ENCODE measurements at places on chromosomes 7 and 10.

- peaks cover 2% of the 10 kb centered on the region for H3K4me1 ChIP-seq
- DNase-seq: peak; percentile 81
- H3K36me3 ChIP-seq: peaks cover 33% of the 10 kb centered on the region
- no peak overlapping the region for H3K4me3 ChIP-seq
These were observed 39.9 kb downstream of the PLEKHA8 start for GRCh38 chr7:30068117-30068516.

DNA sequence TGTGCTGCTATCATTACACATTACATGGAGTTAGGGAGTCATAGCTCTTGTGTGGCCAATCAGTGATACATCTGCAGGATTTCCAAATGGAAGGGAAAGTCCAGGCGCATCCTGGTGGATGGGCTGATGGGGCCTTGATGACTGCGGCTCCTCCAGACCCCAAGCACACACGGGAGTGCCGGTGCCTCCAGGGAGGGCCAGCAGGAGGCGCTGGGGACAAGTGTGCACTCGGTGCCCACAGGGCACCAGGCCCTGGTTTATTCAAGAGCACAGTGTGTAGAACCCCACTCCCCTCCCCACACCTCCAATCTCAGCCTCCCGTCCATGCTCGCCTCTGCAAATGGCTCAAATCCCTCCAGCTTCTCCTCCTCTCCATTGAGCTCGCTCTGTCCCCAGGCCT, 243.9 kb downstream of the USP6NL start:
- peaks cover 3% of the 10 kb centered on the region for H3K4me1 ChIP-seq
- no peak for DNase-seq
- no peak overlapping the region for H3K27ac ChIP-seq
- no peak overlapping the region for H3K4me3 ChIP-seq

GRCh38 chr7:2813350-2814185, 30.5 kb downstream of the GNA12 start:
- peaks cover 50% of the 10 kb centered on the region for H3K4me1 ChIP-seq
- H3K27ac ChIP-seq: peak overlapping the region; percentile 24
- H3K4me3 ChIP-seq: peak overlapping the region; percentile 64
- no peak for DNase-seq
- H3K27me3 ChIP-seq: no peaks in the 10 kb centered on the region

DNA sequence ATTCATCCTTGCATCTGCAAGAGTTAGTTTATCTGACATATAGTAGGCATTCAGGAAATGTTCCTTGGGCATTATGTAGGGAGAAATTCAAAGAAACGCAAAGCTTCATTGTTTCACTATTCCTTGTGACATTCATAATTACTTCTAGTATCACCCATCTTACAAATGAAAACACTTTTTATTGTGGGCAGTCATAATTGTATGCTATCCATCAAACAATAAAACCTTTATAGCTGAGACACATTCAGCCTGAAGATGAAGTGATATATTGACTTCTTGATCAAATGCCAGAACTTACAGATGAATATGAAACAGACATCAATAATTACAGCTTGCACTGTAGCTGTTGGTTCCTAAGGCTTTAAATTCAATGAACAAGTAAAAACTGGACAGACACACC, 36.4 kb downstream of the FAM204A start:
- no peak overlapping the region for H3K4me3 ChIP-seq
- H3K4me1 ChIP-seq: no peaks in the 10 kb centered on the region
- peaks cover 8% of the 10 kb centered on the region for H3K36me3 ChIP-seq
- no peak for DNase-seq

DNA sequence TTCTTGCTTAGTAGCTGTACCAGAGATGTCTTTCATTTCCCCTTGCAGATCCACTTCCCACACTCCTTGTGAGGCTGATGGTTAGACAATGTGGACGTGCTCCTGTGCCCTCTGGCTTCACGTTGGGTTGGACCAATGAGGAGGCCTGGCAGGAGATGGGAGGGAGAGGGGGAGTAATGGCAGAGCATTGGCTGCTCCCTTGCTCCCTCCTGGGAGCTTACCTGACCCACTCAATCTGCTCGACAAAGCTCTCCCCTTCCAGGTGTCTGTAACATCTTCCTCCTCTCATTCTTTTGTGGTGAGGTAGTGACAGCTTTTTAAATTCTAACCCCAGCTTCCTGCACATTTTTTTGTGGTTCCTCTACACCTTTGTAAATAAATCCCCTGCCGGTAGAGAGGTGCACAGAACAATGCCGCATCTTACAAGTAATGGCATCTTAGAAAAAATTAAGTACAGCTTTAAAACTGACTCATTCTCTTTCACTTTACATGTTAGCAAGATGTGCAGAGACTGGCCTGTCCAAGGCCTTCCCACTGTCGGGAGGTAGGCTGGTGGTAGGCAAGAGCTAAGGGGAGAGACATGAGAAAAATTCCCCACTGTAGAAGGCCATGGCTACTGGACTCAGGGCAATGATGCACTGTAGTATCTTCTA, 134.3 kb downstream of the HTR7 start:
- no peak overlapping the region for H3K4me3 ChIP-seq
- no peaks in the 10 kb centered on the region for H3K27me3 ChIP-seq
- no peaks in the 10 kb centered on the region for H3K36me3 ChIP-seq
- DNase-seq: no peak
- H3K4me1 ChIP-seq: no peaks in the 10 kb centered on the region

- H3K27me3 ChIP-seq: no peaks in the 10 kb centered on the region
- no peak overlapping the region for H3K4me3 ChIP-seq
- H3K4me1 ChIP-seq: no peaks in the 10 kb centered on the region
- H3K36me3 ChIP-seq: no peaks in the 10 kb centered on the region
- no peak overlapping the region for H3K27ac ChIP-seq
- no peak for DNase-seq
These were observed 182.8 kb downstream of the SEC23IP start for GRCh38 chr10:120075349-120075748.
